Stomach (tissue), 19 donors: ENCODE measurements at places on chromosomes 12 and 14. TPM values are rescaled to one million over a fixed set of nuclear protein-coding genes. Genes with fewer than 3 reads are reported as not detected.

- no peak for DNase-seq
Observed at GRCh38 chr12:23722655-23723054, 226.8 kb downstream of the SOX5 start.

MAP3K9 gene
- 9.9 TPM for total RNA-seq

DNA sequence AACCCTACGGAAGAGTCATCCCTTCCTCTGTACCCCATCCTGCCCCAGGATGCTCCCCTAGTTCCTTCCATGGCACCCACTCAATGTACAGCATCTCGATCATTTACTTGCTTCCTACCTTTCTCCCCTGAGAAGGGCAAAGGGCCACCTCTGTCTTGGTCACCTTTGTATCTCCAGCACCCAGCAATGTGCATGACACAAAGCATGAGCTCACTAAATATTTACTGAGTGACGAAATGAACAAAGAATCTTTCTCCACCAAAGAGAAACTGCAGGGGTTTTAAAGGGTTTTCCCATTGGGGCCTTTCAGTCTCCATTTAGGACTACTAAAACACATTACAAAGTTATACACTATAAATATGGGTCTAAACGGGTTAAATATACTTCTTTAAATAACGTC is 30.6 kb downstream of the ATG14 start:
- DNase-seq, result no peak

DNA sequence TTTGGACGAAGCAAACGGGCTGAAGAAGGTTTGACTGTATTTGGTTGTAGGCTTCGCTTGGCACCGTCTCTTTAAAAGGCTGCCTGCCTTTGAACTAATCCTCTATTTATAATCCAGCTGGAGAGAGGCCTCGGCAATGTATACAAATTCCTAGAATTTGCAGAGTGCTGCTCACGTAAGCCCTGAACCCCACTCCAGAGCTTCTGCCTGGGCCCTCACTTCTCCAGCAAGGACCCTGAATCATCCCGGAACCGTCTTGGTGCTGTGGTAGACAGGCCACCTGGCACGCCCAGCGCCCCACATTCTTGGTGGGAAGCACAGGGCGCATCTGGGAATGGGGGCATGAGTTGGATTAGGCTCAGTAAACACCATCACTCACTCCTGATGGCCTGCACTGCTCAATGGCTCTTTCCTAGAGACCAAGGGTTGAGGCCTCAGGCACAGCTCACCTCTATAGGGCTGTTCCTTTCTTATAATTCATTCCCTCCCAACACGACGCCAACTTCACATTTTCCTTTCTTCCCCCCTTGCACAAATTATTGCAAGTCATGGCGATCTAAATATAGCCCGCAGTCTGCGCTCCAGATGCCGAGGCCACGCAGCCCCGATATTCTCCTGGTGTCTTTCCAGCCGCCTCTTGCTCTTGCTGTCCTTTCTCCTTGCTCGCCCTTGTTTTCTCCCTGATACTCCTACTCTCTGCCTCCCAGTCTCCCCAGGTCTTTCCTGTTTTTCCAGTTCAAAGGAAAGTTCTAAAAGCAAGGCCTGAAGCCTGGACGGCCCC is 141.0 kb downstream of the ZFP36L1 start:
- no peak for DNase-seq

RASAL1 gene
- total RNA-seq, result 8.8 TPM

GRCh38 chr12:128474916-128475315 is 207.9 kb downstream of the TMEM132C start:
- no peak for DNase-seq

DNA sequence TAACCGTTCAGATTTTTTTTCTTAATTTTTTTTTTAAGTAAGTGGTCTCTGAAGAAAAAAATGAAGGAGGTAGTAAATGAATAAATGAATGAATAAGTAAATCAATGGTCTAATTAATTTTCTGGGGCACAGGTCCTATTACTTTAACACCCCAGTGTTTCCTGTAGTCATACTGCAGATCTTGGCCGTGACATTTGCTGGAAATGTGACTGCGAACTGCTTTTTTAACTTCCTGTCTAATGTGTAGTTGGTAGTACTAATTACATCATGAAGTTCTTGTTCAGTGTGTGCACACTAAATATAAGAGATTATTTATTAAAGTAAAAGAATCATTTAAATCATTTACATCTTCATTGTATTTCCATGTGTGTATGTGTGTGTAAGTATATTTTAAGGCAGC is 45.4 kb downstream of the AEBP2 start:
- no peak for DNase-seq

DNA sequence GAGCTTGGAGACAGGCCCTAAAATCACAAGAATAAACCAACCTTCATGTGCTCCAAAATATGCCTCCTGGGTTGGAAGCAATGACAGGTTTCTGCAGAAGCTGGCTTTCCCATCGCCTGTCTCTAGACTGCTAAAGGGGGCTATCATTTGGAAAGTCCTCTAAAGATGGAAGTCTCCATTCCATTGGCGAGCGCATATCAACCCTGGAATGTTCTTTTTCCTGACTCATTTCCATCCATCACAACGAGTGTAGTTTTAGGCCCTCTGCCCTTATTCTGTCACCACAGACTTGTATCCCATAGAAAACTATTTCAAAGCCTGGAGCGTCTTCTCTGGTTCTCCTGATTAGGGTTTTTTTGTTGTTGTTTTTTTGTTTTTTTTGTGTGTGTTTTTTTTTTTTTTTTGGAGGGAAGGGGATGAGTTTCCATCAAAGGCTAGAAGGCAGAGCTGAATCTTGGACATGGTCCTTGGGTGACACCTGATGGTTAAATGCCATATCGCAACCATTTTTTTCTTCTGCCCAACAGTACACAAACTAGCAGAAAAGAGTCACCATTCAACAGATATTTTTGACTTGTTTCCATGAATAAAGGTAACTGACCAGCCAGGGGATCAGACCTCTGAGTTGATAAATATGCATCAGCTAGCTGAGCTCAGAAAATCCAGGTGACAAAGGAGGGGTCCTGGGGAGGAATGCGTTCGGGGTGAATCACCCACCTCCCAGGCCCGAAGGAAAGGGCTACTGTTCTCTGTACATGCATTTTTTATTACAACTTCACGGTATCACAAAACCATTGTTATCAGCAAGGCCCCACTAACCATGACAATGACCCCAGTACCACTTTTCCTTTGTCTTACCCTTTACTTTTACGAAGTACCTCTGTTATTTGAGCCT is 40.5 kb downstream of the KCNA5 start:
- DNase-seq, result peak; percentile 84

ATG101 gene
- total RNA-seq, result 36.5 TPM

DNA sequence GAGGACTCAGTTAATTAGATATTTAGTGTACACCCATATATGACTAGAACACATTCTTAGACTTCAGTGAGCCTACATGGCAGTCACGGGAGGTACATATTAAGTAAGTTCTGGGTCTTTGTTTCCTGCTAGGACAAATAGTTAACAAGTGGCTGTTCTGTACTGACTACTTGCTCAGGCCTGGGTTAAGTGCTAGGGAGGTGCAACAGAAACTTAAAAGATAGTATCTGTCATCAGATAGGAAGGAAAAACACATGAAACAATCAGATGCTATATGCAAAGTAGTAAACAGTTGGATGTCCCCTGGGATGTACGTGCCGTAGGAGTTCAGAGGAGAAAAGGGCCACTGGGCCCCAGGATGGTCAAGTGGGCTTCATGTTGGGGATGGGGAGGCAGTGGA is 59.5 kb downstream of the SLC4A8 start:
- no peak for DNase-seq

SSTR1 gene
- total RNA-seq, result 15.6 TPM

GRCh38 chr12:53561590-53561953 is 54.3 kb upstream of the NPFF start:
- DNase-seq, result peak; percentile 27

DNA sequence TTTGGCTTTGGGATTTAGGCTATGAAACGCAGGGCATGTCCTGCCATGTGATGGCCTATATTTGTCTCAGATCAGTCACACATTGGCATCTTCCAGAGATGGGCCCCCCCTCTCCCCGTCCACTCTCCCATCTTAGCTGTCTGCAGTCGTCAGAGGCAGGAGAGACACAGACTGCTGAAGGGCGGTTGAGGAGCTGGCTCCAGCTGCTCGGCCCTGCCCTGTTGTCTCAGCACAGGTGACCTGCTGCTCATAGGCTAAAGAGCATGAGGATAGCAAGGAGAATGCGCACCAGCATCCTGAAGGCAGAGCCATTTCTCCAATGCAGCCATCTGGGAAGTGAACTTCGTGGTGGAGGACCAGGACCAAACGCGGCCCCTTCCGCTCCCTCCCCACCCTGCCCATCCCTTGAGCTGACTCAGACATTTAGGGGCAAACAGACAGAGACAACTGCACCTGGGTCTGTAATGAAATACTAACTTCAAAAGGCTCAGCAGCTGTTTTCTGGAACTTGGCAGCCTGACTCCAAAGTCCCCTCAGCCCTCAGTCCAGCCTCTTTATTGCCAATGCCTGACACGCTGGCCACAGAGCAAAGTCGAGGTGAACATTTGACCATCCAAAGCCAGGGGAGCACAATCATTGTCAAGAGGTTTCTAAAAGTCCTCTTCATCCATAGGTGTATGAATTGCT is 22.3 kb downstream of the FZD10 start:
- no peak for DNase-seq

DNA sequence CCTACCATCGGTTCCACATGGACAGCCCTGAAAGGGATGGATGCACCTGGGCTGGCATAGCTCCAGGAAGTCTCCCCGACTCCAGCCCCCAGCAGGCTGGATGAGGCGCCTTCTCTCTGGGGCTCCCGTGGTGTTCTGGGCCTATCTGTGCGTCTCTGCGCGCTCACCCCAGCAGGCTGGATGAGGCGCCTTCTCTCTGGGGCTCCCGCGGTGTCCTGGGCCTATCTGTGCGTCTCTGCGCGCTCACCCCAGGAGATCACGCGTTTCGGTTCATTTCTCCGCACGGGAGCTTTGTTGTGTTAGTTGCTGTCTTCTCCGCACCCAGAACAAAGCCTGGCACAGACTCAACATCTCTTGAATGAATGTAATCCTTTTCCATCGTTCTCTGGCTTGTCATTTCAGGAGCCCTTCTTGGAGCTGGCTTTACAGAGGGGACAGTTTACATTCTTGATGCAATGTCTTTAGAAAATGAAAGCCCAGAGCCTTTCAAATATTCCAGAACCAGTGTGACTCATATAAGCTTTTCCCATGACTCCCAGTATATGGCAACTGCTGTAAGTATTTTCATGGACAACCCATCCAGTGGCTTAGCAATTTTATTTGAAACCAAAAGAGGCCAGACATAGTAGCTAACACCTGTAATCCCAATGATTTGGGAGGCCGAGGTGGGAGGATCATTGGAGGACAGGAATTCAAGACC is 40.3 kb downstream of the CFAP251 start:
- no peak for DNase-seq

GRCh38 chr12:100913872-100914592 is 119.5 kb downstream of the ANO4 start:
- peak; percentile 10 for DNase-seq

TSPAN8 gene
- 532 TPM for total RNA-seq

GRCh38 chr14:71538938-71539649 is 393.1 kb upstream of the RGS6 start:
- peak; percentile 43 for DNase-seq

- no peak for DNase-seq
Observed at GRCh38 chr12:102043928-102044327, 17.9 kb downstream of the WASHC3 start.

DNA sequence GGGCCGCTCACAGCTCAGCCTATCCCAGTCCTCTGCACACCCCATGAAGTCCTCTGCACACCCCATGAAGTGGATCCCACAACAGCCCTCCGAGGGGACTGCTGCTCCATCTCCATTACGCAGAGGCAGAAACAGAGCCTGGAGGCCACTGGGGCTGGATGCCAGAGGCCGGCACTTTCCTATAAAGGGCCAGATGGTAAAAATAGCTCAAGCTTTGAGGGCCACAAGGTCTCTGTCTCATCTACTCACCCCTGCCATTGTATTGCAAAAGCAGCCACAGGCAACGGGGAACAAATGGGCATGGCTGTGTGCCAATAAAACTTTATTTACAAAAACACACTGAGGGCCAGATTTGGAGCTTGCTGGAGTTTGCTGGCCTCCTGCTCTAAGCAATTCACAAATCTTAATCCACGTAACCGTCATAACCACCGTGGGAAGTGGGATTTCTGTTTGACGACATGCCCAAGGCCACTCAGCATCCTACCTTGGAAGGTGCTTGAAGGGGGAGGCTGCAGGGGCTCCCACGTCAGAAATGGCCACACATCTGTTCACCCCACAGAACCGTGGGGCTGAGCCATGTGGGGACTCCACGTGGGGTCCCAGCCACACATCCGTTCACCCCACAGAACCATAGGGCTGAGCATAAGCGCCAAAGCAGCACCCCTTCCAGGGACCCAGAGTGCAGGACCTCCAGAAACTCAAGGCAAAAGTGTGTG is 92.0 kb downstream of the NCOR2 start:
- no peak for DNase-seq

C1S gene
- total RNA-seq, result 168 TPM

DNA sequence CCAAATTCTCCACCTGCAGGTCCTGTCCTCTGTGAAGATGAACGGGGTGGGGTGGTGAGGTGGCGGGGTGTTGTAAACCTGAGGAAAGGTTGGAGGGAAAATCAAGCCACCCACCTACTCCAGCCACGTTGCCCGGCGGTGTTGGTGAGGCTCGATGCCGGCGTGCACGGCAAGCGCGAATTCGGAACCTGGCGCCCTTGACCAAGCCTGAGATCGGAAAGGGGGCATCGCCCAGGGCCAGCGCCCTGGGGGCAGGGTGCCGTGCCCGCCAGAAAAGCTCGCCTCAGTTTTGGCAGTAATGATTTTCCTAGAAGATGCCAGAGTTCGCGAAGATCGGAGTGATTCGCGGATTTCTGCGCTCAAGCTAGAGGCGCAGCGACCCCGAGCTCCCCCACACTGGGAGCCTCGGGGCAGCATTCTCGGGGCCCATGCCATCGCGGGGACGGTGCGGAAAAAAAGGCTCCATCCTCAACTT is 817 bp downstream of the STXBP6 start:
- peak; percentile 40 for DNase-seq

TAC3 gene
- not detected for total RNA-seq

DNA sequence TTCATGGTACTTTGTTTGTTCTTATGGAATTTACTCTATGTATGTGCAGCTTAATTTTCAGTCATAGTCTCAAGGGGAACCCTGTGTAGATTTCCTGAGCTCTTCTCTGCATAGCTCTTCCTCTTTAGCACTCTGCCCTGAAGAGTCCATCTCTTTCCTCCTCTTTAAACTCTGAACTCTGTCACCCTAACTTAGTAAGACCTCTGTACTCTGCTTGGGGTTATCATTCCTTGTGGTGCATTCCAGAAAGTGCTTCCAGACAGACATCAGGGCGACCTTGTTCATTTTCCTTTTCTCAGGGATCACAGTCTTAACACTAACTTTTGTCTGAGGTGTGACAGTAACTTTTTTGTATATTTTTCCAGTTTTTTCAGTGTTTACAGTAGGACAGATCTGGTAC is 179.3 kb downstream of the RAD51B start:
- no peak for DNase-seq

MGST1 gene
- total RNA-seq, result 67.8 TPM
